T follicular helper cell (primary cell): ENCODE measurements at places on chromosomes 13 and 19.

- DNase-seq = no peak
Observed at GRCh38 chr13:31965361-31966066, 66.1 kb upstream of the FRY start.

GRCh38 chr13:30927595-30927994 is 4.9 kb upstream of the TEX26 start:
- no peak for DNase-seq

DNA sequence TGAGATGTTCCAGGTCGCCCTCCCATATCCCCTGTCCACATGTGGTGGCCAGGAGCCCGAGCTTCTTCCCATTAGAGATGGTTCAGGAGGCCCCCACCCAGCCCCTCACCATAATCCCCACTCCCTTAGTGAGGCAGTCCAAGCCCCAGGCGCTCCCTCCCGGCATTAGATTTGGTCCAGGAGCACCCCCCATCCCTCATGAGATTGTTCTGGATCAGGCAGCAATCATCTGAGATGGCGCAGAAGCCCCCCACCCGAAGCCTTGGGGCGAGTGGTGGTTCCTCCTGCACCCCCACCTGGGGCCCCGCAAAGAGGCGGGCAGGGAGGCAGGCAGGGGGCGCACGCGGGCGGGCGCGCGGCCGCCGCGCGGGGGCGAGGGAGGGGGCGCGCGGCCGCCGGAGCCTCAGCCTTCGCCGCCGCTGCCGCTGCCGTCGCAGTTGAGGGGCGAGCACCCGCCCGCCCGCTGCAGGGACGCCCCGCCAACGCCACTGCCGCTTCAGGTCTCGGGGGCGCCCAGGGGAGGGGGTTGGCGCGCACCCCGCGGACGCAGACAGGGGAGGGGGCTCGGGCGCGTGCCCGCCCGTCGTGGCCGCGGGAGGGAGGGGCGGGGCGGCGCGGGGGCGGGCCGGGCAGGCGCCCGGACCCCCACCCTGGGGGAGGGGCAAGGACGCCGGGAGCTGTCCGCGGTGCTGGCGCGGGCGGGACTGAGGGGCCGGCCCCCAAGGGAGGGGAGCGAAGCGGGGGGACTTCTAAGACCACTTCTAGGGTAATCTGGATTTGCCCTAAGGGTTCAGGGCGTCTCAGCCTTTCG is 46.4 kb upstream of the SHKBP1 start:
- DNase-seq = no peak

- DNase-seq = no peak
Observed at GRCh38 chr19:38870612-38871011, 7.5 kb downstream of the RINL start.

DNA sequence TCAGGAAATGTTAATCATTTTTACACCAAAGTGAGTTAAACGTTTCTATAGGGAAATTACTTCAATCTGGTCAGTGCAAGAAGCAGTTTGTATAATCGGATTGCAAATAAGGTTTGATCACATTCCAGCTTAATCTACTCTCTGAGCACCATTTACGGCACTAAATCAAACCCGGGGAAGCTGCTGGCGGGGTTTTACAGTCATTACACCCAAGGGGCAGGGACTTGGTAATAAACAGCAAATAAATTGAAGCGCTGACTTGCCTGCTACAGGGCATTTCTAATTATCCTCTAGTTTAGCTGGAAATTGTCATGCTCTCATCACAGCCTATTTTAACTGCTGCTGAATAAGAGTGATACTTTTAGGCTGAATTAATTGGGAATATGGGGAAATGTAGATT is 152.1 kb upstream of the SOX21 start:
- no peak for DNase-seq

- no peak for DNase-seq
Observed at GRCh38 chr19:2942928-2943640, 1.7 kb downstream of the ZNF77 start.

DNA sequence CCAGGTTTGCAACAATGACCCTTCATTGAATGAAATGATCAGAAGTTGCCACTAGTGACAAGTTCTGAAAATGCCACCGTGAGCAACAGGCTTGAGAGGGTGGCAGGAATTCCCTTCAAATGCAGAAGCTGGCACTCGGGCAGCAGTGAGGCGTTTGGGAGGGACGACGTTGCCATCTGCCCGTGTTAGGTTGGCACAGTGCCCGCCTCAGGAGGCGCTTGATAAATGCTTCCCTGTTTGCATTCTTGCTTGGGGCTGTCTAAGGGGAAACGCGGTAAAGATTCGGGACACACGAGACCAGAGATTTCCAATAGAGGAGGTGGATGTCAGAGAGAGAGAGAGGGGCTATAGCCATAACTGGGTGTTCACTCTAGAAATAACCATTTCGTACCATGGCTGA is 101.9 kb downstream of the TEX29 start:
- DNase-seq = no peak

DNA sequence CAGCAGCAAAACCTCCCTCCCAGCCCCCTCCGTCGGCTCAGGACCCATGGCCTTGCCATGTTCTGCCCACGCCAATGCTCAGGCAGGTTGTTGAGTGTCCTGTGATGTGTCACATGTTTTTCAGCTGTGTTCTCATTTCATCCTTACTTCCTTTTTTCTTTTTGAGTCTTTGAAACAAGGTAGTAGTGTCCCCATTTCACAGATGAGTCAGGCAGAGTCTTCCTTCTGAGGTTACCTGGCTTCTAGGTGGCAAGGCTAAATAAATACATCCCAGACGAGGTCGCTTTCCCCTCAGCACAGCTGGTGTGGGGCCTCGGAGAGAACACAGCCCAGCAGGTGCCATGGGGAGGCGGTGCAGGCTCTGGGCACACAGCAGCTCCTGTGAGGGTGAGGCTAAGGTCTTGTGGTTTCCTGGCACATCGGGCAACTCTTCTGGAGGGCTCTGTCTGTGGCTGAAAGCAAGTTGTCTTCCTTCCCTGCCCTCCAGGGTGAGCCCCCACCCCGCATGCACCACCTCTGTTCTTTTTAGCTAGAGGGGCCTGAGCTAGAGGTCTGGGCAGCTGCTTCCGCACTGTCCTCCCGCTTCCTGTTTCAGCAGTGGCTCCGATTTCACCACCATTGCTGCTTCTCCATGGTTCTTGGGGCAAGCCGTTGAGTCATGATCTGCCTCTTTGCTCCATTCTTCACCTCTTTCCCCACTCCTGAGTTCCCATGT is 15.1 kb downstream of the PRAM1 start:
- DNase-seq = peak; percentile 35

GRCh38 chr19:3323026-3323425 is 43.4 kb upstream of the NFIC start:
- no peak for DNase-seq

DNA sequence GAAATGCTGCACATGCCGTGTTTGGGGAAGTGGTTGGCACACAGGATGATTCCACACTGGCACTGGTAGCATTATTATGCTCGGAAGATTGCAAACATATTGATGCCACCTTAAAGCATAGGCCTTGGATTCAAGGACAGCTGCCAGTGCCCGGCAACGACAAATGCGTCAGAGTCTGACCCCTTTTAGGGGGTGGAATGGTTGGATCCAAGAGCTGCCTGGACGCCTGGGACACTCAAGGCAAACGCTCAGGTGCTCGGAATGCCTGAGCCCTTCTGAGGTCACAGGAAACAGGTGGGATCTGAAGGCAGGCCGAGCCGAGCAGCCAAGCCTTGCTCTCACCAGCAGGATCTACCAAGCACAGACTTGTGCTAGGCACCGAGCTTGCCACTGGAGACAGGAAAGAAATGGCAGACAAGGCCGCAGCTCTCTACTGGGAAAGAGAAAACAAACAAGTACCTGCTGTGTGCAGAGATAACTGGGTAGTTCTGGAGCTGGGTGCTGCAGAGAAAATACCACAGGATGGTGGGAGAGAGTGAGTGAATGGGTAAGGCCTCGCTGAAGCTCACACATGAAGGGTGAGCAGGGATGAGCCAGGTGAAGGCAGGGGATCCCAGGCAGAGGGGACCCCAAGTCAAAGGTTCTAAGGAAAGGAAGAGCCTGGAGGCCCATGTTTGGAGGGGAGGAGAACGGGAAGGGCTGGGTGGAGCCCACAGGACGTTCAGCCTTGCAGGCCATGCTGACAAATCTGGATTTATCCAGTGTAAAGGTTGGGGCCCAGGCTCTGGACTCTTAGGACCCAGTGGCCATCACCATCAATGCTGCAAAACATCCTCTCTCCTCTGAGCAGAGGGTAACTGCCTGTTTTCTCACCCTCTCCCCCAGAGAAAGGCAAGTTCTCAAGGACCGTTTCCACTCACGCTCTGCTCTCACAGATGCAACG is 9.2 kb downstream of the RANBP3 start:
- DNase-seq = no peak

- DNase-seq = no peak
Observed at GRCh38 chr19:53161123-53161522, 2.3 kb upstream of the ZNF347 start.
